Prostate gland (tissue), 2 donors: ENCODE measurements at places on chromosomes 16 and 17. TPM values are rescaled to one million over a fixed set of nuclear protein-coding genes. Genes with fewer than 3 reads are reported as not detected.

Gene DHX58
- 38.6 TPM for total RNA-seq

Gene ALOXE3
- total RNA-seq, result 2.4 TPM

Gene CNTD1
- total RNA-seq, result 1.4 TPM

Gene HOXB8
- total RNA-seq, result 0.09 TPM

Gene IGSF6
- not detected for total RNA-seq

DNA sequence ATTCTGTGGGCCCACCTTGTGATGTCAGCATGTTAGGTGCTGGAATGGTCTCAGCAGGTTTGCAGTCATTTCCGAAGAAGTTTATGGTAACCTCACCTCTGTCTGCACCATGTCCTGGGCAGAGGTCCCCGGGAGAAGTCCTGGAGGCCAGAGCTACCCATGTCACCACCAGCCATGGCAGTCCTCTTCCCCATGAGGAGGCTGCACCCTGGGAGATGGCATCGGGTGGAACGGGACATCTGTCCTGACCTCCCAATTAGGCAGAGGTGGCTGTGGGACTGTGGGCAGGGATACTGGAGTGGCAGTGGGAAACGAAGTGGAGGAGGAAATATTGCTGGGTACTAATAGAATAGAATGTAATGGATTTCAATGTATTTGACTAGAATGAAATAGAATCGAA, 511.8 kb upstream of the WSB1 start:
- DNase-seq, result no peak

DNA sequence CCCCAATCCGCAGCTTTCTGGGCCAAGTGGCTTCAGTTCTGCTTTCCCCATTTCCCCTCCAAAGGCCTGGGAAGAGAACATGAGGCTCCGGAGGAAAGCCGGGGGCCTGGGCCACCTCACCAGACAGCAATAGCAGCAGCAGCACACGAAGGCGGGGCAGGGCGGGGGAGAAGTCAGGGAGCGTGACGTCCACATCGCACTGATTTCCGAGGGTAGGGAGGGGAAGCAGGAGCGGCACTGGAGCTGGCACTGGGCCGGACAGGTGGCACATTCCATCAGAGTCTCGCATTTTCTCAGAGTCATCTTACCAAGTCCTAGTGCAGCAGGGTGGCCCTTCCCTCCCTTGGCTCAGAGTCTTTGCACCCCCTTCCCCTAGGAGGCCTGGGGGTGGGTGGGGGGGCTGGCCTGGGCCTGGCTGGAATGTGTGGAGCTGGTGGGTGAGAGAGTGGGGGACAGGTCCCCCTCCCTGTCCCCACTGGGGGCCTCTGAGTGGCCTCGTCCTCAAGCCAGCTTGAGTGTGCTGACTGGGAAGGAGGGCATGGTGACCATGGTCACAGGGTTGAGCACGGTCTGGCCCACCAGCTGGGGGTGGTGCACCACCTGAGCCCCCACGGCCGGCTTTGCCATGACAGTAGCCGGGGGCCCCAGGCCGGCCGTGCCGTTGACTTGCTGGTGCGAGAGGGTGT, 14.3 kb downstream of the MNT start:
- DNase-seq, result no peak

- no peak for DNase-seq
Observed at GRCh38 chr17:74187761-74188160, 15.7 kb upstream of the RPL38 start.

DNA sequence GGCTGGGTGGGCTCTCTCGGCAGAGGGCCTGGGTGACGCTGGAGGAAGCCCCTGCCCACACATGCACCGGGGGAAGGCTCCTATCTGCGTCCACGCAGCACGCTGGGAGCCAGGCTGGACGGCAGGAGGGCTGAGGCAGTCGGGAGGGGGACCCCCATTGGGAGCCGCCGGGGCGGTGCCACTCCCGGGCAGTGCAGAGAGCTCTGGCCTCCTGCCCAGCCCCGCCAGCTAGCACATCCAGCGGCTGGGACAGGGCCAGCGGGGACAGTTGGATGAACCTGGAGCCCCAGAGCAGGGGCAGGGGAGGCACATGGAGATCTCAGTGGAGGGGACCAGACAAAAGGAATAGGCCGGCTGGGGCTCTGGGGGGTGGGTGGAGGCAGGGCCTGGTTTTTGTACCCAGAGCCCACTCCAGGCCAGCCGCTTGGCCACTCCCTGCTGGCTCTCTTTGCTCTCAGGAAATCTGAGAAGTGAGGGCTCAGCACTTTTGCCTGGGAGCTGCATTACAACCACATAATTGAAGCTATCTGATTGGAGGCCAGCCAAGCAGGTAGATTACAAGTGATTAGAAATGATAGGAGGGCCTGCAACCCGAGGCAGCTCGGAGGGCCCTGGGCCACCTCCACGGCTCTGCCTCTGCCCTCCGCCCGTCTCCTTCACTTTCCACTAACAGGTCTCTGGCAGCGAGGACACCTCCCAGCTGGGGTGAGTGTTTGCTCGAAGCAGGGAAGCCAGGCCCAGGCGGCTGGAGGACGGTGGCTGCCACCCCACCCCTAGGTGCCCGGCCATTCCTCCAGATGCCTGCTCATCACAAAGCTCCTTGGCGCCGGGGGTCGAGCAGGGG, 40.1 kb downstream of the ENGASE start:
- peak; percentile 86 for DNase-seq

DNA sequence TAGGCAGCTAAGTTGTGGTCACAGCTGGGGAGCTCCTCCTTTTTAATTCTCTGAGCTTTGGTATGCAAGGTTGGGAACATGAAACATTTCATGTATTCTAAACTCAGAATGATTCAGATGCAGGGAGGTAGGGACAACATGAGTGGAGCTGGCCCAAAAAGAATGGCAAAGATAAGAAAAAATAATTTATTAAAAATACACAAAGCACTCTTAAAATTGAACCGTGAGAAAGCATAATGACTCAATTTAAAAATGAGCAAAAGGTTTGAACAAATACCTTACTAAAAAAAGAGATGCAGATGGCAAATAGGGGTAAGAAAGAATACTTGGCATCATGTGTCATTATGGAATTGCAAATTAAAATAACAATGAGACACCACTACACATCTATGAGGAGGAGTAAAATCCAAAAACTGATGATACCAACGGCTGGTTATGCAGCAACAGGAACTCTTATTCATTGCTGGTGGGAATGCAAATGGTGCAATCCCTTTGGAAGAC, 175.6 kb upstream of the IRX3 start:
- DNase-seq, result no peak

GRCh38 chr17:48841395-48841831, 10.6 kb downstream of the CALCOCO2 start:
- peak; percentile 54 for DNase-seq

DNA sequence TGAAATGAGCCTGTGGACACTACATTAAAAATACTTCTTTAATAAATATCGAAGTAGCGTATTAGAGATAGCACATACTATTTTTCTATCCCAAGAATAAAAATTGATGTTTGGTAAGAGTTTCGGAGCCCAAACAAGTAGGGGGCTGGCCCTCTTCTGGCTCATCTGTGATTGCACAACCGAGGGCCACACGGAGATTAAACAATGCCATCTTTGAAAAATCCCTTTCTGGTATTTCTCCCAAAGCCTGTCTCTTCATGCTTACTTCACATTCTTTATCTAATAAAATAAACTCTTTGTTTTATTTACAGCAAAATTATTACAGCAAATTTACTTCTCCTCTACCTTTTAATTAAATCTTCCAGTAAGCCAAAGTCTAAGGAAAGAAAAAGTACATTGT, 9.6 kb upstream of the MYH11 start:
- no peak for DNase-seq

- DNase-seq, result no peak
Observed at GRCh38 chr17:68719431-68719830, 118.3 kb upstream of the FAM20A start.

- DNase-seq, result no peak
Observed at GRCh38 chr16:19601083-19601976, 45.8 kb downstream of the VPS35L start.

DNA sequence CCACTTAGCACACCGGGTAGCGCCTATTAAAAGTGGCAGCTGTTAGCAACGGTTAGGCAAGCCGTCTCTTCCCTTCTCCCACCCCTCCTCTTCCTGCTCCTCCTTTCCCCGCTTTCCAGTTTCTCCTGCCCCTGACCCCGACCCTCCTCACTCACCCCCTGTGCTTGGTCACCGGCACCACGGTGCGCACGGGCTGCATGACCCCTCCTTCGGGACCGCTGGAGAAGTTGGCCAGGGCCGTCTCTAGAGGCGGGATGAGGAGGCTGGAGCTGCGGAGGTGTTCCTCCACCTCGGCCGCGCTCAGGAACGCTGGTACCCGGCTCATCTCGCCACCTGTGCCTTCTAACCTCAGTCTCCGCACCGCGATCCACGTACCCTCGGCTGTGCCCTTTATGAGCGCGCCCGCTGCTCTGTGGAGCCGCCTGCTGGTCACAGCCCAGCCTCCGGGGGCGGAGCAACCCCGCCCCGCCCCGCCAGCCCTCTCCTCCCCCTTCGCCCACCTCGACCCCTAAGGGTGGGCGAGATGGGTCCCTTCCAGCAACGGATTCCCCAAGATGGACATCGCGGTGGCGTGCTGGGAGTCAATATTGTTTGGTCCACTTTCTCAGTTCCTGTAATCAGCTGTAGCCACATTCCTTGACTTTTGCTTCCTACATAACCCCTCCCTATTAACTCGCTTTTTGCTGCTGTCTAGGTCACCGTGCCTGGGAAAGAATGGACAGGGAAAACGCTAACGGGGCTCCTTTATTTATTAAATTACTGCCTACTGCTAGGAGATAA, at the start of gene CRYM:
Gene CRYM (minus strand): TSS at position 364 of the 780 bp plus-strand sequence. CDS start 39 bp downstream, at position 325.
- peak; percentile 71 for DNase-seq

DNA sequence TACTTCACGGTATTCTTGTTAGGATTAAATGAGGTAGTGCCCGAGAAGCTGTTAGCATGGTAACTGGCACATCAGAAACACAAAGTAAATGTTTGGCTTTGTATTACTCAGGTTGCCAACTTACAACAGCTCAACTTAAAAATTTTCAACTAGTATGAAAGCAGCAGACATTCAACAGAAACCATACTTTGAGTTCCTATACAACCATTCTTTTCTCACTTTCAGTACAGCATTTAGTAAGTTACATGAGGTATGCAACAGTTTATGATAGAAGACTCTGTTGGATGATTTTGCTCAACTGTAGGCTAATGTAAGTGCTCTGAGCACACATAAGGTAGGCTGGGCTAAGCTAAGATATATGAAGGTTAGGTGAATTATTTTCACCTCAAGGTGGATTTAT, 7.7 kb downstream of the CENPN start:
- no peak for DNase-seq

GRCh38 chr17:77865112-77865611, 93.3 kb upstream of the TNRC6C start:
- no peak for DNase-seq

- DNase-seq, result no peak
Observed at GRCh38 chr17:29710891-29711418, 88.2 kb upstream of the CORO6 start.

DNA sequence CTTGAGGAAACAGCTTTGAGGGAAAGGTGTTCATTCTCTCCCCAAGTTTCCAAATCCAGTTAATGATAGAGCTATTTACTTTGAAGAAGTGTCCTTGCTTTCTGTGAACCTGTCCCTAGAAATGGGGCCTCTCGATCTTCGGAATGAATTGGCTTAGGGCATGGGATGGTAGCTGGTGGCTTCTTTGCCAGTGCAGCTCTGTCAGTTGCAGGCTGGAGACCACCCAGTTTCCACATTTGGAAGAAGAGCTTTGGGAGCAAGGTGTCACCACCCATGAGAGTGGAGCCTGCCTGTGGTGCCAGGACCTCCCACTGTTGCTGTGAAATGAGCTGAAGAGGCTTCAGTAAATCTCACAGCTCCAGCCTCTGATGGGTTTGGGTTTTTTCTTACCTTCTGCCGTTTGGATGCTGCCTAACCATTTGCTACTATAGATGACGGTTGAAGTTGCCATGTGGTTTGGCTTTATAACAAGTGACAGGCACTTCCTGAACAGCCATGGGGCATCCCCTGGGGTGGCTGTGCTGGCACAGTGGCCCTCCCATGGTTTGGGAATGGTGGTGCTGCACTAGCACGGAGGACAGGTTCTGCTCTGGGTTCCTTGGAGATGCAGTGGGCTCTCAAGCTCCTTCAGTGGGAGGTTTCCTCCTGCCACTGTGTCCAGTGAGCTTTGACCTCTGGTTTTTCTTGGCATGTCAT, 19.5 kb upstream of the SLC5A10 start:
- DNase-seq, result no peak

DNA sequence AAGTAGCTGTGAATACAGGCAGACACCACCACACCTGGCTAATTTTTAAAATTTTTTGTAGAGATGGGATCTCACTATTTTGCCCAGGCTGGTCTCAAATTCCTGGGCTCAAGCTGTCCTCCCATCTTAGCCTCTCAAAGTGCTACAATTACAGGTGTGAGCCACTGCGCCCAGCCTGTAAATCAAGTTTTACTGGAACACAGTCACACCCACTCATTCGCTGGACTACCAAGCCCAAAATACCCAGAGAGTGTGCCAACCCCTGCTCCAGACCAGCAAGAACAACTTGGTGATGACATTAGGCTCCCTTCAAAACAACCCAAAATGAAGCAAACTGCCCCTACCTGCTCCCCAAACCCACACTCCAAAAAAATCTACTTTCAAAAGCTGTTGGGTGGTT, 36.0 kb downstream of the TVP23A start:
- no peak for DNase-seq

- DNase-seq, result no peak
Observed at GRCh38 chr17:81317961-81318605, 23.0 kb upstream of the SLC38A10 start.
